ENCODE measurements at places on chromosomes 6 and 20.

GRCh38 chr6:19723545-19723944, 113.6 kb upstream of the ID4 start:
- DNase-seq, result no peak

DNA sequence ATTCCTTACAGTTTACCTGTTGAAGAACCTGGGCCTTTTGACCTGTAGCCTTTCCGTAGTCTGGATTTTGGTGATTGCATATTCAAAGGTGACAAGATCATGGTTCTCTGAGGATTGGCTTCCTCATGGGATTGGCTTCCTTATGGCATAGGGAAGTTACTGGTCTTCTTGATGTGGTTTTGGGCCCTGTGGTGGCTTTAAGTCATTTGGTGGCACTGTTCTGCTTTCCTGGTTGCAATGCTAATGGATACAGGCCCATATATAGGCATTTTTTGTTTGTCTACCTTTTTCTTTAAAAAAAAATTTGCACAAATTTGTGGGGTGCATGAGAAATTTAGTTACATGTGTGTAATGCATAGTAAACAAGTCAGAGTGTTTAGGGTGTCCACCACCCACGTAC, 185.7 kb downstream of the CDKAL1 start:
- DNase-seq, result no peak

DNA sequence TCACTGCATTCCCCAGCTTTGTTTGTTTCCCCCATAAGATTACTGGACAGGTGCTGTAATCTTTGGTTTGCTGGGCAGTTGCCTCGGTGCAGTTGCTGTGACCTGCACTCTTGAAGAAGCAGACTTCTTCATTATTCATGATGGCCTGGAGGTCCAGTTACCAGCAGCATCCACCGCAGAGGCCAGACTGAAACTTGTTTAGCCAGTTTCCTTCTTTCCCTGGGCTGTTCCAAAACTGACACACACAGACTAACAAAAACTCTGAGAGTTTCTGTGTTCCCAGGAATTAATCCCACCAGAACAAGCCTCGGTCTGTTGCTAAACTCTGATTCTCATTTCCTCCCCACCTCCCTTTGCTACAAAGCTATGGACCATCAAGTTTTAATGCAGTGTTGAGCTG, 144.1 kb downstream of the QRSL1 start:
- no peak for DNase-seq

GRCh38 chr6:131400054-131400778, 172.8 kb upstream of the ARG1 start:
- no peak for DNase-seq

GRCh38 chr6:166317261-166318212, 9.3 kb upstream of the PRR18 start:
- DNase-seq, result no peak

GRCh38 chr6:16804546-16805242, 43.4 kb upstream of the ATXN1 start:
- DNase-seq, result no peak

DNA sequence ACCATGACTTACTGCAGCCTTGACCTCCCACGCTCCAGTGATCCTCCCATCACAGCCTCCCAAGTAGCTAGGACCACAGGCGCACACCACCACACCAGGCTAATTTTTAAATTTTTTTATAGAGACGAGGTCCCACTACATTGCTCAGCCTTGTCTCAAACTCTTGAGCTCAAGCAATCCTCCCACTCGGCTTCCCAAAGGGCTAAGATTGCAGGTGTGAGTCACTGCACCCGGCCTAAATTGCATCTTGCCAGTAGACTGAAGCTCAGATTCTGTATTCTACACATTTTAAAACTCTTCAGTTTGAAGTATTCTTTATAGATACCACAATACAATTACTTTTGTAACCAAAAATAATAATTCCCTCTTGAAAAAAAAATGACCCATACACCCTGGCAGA, 11.4 kb downstream of the NUDT3 start:
- no peak for DNase-seq

- DNase-seq, result no peak
These were observed 18.6 kb upstream of the MYT1 start for GRCh38 chr20:64145458-64146300.

DNA sequence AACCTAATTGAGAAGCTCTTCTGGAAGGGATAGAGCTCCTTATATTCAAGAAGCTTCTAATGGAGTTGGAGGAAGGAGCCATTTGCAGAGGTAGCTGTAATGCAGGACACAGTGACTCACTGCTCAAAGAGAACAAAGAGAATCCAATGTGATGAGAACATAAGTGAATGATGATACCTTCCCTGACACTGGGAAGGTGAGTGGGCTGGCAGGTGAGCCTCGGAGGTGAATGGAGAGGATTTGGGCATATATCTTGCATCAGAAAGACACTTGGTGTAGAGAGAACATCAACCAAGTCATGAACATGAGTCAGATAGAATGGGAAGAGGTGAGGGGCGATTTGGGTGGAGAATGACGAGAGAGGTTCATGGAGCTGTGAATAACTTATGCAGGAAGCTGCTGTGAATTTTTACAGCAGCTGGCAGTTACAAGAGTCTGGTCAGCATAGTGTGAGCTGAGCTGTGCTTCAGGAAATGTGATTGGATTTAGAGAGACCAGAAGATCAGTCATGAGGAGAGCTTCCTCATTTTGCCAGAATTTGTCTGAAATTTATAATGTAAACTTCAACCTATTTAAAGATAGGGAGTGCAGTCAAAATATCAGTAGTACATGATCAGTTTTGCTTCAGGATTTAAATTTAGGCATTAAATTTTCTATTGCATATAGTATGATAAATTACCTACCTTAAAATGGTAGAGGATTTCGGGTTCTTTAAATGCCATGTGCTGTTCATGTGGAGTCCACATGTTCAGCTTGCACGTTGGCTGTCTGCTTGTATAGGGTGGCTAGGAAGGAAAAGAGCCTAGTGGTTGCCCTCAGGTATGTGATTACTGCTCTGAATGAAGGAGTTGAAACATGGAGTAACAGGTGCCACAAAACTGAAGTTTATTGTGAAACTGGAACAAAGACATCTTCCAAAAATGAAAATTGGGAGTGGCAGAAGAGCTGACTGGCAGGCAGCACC, 59.2 kb upstream of the KIF25 start:
- no peak for DNase-seq

DNA sequence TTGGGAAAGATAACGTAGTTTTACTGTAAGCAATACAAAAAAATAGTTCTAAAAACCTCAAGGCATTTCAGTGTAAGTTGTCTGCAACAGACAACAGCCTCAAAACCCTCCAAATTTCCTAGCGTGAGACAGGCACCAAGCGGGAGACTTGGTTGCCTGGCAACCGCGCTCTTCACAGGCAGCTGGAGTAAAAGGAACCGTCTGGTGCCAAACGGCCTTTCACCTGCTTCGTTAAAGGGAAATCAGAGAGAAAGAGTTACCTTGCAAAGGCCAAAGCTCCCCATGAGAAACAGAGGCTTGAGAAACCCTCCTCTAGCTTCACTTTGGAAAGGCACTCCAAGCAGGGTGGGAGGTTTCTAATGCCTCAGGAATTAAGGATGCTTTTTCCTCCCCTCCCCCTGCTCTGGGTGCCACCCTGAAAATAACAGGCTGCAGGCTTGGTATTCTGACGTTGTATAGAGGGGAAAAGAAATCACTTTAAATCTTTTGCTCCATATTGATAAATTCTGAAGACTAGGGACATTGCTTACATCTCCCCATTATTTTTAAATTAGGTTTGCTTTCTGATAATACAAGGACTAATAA, 129.7 kb upstream of the UFL1 start:
- DNase-seq, result no peak

DNA sequence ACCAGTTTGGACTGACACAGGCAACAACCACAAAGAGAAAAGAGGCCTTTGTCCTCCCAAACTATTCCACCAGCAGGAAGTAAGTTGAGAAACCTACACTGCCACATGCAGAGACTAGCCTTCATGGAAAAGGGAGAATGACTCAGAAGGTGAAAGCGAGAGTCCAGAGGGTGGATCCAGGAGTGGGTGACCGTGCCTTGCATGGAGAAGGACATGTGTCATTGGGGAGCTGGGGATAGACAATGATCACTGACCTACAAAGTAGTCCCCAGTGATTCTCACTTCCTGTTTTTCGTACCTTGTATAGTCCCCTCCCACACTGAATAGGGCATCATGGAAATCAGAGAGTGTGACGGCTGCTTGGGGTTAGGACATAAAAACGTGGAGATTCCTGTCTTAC, 91.9 kb downstream of the MYLK4 start:
- DNase-seq, result no peak

- DNase-seq, result no peak
These were observed 399.5 kb upstream of the SYNCRIP start for GRCh38 chr6:86042214-86042613.

DNA sequence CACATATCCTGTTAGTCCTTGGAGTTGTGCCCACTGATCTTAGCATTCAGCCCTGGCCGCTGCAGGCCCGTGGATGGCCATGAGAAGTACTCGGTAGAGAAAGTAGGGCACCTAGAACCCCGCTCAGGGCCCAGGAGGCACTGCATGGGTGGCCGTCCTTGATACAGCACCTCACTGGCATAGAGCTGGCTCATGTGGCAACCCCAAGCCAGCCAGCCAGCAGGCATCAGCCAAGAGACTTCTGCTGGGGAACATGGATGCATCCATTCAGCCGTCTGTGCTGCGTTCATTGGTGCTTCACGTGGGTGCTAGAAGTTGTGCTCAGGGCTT, 10.6 kb downstream of the PYGB start:
- no peak for DNase-seq

- no peak for DNase-seq
These were observed 177.5 kb downstream of the TMEM242 start for GRCh38 chr6:157145656-157146285.

GRCh38 chr6:160788806-160789205, 86.8 kb downstream of the PLG start:
- DNase-seq, result no peak

GRCh38 chr6:166105341-166106075, 62.1 kb downstream of the TBXT start:
- DNase-seq, result no peak

DNA sequence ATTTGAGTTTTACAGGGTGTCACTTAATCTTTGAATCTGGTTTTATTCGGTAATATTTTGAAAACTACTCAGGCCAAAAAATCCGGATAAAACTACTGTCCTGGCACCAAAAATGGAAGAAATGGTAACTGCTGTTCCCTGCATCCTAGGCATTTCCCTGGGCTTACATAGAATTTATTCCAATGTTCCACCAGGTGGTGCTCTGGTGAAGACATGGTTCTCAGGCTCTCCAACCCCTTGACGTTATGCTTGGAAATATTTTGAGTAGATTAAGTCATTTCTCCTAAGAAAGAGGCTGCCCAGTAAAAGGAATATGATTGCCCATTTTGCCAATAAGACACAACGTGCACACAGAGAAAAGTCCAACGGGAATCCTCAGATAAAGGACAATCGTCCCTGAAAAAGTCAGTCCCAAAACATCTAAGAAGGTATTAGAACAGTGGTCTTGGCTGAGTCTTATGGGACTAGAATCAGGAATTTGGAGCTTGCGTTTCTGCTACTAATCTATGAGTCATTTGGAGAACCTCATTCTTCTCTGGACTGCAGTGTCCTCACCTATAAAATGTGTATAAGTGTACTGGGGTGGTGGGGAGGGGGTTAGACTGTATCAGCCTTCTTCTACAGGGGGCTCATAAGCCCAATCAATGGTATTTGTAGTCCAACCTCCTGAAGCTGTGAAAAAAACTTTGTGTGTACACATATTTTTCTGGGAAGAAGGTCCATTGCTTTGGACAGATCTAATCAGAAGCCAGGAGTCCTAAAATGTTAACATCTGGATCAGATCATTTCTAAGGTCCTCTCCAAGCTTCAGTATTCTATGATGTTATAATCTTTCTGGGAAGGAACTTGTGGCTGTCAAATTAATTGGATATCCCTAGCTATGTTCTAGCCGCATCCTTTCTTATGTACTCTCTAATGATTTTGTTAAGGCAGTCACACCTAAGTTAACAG, 131.0 kb upstream of the BMP2 start:
- DNase-seq, result peak; percentile 13

DNA sequence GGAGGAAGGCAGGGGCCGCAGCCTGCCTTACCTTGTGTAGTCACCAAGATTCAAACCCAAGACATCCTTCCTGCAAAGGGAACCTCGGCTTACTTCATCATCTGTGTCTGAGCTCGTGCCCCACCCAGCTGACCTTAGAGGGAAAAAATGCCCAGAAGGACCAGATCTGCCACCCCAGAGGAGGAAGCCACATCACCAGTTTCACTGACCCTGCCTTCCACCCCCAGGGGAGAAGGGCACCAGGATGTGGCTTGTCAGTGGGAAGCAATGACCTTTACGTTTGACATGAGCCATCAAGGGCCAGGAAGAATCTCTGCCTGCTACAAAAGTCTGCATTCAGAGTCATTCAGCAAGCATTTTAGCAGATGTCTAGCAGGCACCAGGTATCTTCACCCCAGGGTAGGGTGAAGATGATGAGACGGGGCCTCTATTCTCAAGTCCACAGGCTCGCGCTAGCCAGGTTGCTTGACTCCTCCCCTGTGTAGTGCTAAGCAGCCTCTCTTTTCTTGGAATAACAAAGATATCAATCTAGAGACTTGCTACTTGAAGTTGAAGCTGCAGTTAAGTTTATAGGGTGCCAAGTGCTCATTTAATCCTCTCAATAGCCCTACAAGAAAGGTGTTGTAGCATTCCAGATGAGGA, 28.1 kb downstream of the HM13 start:
- no peak for DNase-seq

DNA sequence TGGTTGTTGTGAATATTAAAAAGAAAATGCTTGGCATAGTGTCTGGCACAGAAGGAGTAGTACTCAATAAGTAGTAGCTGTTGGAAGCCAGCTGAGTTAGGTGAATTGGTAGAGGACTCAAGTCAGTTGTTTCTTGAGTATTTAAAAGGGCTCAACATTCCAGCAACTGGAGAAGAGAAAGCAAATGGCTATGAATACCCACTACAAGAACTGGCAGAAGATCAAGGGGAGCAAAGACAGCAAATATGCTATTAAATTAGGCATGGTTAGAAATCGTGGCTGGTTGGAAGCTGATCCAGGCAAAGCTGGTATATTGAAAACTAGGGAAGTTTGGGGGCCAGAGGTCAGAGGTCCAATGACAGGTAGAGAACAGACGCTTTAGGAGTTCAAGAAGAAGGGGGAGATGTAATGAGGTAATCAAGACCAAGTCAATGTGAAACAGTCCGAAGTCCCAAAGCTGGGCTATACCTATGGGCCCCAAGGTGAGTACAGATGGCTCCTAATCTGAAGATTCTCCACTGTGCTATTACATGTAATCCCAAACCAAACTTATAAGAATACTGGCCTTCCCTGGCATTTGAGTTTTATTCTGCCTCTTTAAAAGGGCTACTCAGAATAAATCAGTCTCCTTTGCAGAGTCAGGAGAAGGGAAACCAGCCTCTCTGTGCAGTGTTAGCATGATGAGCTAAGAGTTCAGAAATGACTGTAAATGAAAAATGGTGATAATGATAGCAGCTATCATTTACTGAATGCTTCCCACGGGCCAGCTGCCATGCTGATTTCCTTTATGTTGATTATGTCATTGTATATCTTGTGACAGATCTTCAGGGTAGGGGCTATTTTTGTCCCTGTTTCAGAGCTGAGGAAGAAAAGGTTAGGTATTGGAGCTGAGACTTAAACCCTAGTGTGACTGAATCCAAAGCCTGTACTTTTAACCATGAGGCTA, 122.3 kb downstream of the ANKS1A start:
- DNase-seq, result no peak

- no peak for DNase-seq
These were observed 78.3 kb downstream of the CD109 start for GRCh38 chr6:73774311-73774774.

- no peak for DNase-seq
These were observed 9.6 kb downstream of the AHCY start for GRCh38 chr20:34293589-34293988.
